ENCODE measurements at places on chromosomes 4 and X.

GRCh38 chrX:77422891-77423648 lies 24.1 kb upstream of the FGF16 start:
- DNase-seq, result no peak

- no peak for DNase-seq
Measured at GRCh38 chr4:4867375-4868039, 8.0 kb downstream of the MSX1 start.

GRCh38 chr4:3683077-3683743 lies 83.0 kb upstream of the ADRA2C start:
- DNase-seq, result no peak

DNA sequence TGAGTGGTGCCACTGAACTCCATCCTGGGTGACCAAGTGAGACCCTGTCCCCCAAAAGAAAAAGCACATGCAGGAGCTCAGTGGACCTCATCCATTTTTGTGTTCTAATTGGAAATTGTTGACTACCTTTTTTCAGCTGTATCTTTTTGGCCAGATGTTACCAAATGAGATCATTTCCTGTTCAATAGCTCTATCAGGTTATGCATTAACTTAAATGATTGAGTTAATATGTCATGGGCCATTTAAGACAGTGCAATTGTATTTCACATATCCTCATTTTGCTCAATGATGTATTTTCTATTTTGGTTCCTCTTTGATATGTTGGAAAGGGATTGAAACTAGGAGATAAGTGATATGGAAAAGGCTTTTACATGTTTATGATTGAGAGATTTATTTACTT lies 26.2 kb upstream of the RHOH start:
- DNase-seq, result no peak

DNA sequence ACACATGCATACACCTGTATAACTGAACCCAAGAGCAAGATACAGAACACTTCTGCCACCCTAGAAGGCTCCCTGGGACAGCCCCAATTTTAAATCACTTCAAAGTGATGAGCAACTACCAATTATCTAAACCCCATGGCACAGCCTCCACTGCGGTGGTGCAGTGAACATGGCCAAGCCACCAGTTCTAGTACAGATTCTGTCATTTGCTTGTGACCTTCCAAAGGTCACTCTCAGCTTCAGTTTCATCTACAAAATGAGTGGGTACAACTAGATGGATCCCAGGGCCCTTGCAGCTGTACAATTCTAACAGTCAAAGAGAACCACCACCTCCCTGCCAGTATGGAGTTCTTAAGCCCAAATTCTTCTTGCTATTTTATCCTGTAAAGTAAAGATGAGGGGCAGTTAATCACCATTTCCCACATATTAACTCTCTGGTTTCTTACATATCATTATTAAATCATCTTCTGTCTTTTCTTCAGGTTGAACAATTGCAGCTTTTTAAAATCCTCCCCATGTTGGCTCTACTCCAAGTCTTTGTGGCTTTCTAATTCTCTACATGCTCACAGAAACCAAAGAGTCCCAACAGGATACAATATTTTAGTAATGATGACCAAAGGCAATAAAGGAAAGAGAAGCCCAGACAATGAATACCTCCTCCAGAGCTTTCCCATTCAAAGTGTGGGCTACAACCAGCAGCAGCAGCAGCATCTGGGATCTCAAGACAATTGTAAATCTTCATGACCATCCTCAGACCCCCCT lies 39.0 kb upstream of the GPM6B start:
- no peak for DNase-seq

- DNase-seq, result no peak
Measured at GRCh38 chr4:158912806-158913205, 144.0 kb downstream of the FNIP2 start.

- DNase-seq, result no peak
Measured at GRCh38 chr4:88320780-88321373, 36.5 kb upstream of the PPM1K start.

GRCh38 chr4:3234171-3235029 lies 14.6 kb upstream of the MSANTD1 start:
- DNase-seq, result no peak

DNA sequence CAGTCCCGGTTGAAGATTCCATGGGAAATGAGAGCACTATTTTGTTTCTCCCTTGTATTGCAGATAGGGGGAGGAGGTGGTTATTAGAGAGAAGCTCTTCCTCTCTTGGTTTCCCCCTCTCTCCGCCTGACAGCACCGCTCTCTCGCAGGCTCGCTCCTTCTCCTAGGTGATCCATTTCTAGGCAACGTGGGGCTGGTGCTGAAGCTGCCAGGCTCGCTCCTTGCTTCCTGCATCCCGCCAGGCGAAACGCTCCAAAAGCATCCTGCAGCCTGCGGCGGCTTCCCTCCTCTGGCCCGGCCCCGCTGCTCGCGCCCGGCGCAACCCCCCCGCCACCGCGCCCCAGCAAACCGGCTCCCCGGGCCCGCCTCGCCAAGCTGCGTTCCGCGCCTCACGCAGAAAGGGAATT lies at the start of gene GRID2:
GRID2 (plus strand) TSS at position 346 of the 407 bp plus-strand sequence.
- no peak for DNase-seq

- no peak for DNase-seq
Measured at GRCh38 chr4:39237179-39237578, 54.9 kb downstream of the WDR19 start.

DNA sequence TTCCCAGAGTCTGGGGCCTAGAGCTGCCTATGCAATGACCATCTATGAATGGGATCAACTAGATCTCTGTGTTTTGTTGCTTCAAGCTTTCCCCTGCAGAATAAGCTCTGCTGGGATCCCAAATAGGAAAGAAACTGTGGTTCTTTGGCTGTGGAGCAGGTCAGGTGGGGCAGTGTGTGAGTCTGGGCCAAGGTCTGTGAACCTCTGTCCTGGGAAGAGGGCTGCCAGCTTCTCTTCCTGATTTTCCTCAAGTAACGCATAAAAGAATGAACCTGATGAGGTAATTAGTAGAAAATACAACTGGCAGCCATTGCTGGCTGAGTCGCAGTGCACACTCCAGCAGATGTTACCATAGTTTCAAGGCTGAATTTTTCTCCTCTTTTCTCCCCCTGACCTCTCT lies 4.6 kb upstream of the PIN4 start:
- no peak for DNase-seq

DNA sequence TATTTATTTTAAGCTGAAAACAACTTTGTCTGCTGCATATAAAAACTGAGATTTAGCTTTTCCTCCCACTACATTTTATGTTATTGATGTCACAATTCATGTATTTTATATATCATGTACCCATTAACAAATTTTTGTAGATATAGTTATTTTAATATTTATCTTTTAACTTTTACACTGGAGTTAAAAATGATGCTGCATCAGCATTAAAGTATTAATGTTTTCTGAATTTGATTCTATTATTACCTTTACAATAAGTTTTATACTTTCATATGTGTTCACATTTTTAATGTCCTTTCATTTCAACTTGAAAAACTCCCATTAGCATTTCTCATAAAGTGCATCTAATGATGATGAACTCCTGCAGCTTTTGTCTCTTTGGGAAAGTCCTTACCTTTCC lies 72.2 kb downstream of the CWH43 start:
- DNase-seq, result no peak

DNA sequence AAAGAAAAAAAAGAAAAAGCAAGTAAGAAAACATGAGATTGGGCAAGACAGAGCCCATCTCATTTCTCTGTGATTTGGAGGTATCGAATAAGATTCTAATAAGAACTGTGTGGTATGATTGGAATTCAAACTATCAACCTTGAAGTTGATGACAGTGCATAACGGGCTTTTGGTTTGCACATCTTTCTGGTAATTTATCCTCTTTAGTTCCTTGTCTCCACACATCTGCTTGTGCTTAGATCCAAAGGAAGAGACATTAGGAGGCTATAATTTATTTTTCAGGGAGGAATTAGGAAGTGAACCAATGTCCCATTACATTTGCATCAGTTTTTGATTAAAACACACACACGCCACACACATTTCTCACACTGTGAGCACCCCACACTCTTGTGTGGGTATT lies 149.9 kb downstream of the ARSF start:
- DNase-seq, result no peak

GRCh38 chr4:38666766-38667084 lies 2.7 kb downstream of the KLF3 start:
- no peak for DNase-seq

DNA sequence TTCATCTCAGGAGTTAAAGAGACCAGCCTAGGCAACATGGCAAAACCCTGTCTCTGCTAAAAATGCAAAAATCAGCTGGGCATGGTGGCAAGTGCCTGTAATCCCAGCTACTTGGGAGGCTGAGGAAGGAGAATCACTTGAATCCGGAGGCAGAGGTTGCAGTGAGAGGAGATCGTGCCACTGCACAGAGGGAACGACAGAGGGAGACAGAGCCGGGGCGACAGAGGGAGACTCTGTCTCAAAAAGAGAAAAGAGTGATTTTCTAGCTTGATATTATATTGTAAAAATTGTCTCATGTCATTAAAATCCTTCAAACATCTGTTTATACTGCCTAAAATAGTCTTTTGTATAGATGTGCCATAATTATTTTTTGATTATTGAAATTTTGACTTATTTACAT lies 225.4 kb upstream of the AGA start:
- no peak for DNase-seq

- DNase-seq, result no peak
Measured at GRCh38 chr4:43496188-43496587, 603.7 kb downstream of the GRXCR1 start.

DNA sequence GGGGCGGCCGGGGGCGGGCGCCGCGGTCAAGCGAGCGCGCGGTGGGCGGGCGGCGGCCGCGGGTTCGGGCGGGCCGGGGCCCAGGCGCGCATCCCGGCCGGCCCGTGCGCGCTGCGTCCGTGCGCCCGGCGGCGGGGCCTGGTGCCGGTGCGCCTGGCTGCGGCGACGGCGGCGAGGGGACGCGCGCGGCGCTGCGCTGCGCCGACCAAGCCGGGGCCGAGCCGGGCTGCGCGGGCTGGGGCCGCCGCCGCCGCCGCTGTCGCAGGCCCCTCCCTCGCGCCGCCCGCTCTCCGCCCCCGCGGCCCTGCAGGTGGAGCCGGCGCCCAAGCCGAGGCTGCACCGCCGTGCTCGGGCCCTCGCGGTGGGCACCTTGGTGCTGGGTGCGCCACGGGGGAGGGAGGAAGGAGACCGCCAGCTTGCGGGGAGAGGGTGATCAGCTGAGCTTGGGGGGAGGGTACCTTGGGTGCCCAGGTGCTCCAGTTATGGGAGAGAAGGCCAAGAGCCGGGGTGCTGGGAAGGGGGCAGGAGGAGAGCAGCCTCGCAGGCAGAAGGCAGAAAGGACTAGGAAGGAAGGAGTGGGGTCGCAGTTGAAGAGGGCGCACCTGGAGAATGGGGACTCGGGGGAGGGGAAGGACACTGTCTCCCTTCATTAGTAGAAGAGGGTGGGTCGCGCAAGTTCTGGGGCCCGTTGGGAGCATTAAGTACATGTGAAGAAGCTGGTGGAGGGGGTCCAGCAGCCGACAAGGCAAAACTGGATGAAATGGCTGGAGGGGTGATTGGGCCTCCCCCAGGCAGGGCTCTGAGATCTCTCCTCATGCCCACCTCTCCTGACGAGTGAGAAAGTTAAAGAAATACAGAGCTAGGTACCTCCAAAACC lies at the start of gene PPP2R2C:
PPP2R2C (minus strand) TSS at position 228 of the 877 bp plus-strand sequence. CDS start 385 bp downstream, outside the sequence.
- DNase-seq, result no peak
